Hematopoietic multipotent progenitor cell treated with erythropoietin and hydrocortisone succinate and interleukin-3 and kit ligand, for 6 days (in vitro differentiated cells): ENCODE measurements at places on chromosomes 4 and X.

GRCh38 chrX:21616386-21616785, 41.7 kb downstream of the KLHL34 start:
- DNase-seq: no peak

DNA sequence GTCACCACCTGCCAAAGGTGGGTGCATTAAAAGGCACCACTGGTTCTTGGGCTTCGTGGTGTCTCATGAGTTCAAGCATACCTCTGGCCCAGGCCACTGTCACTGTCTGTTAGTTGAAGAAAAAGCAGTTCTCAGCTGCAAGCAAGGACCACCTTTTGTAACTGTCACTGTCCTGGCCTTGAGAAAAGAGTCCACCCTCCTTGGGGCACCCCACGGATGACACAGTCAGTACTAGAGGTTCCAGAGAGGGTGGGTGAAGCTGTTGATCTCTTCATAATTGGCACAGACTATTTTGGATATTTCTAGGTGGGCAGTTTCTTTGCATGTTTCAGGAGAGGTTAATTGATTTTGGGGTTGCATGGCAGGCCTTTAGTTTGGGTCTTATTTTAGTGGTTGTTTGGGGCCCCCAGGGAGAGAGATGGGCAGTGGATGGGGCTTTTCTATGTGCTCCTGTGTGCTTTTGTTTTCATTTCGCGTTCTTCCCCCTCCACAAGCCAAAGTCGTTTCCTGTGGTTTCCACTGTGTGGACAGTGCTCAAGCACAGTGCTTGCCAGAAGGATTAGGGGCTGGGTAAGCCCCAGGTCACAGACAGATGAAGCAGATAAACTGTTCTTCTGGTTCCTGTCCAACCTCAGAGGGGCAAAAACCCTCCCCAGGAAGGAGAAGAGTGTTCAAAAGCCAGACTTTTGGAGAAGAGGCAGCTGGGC, 156.2 kb upstream of the PPP1R2C start:
- peak; percentile 44 for DNase-seq

- no peak for DNase-seq
Observed at GRCh38 chr4:28176942-28177341, 1316.3 kb downstream of the STIM2 start.

- no peak for DNase-seq
Observed at GRCh38 chr4:133102043-133102442, 47.1 kb upstream of the PCDH10 start.

DNA sequence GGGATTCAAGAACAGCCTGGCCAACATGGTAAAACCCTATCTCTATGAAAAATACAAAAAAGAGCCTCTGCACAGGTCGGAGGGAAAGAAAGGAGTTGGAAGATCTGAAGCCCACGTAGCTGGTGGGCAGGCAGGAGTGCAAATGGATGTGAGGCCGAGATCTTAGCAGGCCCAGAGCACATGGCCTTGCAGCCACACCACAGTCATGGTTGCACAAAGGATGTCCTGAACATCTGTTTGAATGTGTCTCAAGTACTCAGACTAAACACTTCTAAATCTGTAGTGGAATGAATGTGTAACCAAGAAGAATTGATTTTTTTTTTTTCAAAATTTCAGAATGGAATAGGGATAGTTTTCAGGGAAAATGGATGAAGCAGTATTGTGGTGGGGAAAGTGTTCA, 10.8 kb downstream of the CA5B start:
- no peak for DNase-seq

GRCh38 chr4:5389756-5390310, 318.5 kb downstream of the EVC2 start:
- no peak for DNase-seq

- no peak for DNase-seq
Observed at GRCh38 chr4:103895876-103896465, 176.2 kb upstream of the TACR3 start.

- no peak for DNase-seq
Observed at GRCh38 chr4:89531932-89532640, 224.5 kb upstream of the GPRIN3 start.

- no peak for DNase-seq
Observed at GRCh38 chr4:118798658-118799057, 37.3 kb downstream of the SEC24D start.

DNA sequence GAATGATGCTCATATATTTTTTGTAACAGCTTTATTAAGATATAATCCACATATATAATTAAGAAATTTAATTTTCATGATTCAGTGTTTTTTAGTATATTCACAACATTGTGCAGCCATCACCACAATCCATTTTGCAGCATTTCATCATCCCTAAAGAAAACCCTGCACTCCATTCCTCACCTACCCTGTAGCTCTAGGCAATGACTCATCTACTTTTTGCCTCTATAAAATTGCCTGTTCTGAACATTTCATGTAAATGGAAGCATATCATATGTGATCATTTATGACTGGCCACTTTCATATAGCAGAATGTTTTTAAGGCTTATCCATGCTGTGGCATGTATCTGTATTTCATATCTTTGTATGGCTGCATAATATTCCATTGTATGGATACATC, 339.9 kb downstream of the MAPK10 start:
- no peak for DNase-seq

DNA sequence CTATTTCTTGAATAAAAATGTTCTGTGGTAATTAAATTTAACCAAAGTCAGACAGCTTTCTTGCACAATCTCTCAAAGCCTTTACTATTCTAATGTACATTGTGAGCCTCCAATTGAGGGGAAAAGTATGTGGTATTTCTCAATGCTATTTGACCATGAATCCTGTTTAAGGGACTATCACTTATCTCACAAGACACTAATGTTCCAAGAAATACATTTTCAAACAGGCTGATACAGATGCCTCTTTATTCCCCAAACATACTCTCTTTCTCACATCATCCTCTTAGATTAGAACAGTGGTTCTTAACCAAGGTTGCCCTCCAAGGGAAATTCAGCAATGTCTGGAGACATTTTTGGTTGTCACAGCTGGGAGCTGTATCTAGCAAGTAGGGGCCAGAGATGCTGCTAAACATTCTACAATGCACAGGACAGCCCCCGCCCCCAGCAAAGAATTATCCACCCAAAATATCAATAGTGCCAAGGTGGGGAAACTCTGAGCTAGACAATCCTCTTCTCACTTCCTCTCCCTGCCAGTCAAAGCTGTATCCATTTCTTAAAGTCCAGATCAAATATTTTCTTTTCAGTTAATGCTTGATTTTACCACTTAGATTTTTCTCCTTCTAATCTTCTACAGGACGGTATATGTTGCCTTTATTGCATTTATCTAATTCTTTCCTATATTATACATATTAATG, 129.2 kb upstream of the TRIM2 start:
- DNase-seq: no peak

- DNase-seq: no peak
Observed at GRCh38 chr4:2350982-2351381, 67.5 kb downstream of the ZFYVE28 start.

GRCh38 chrX:119240356-119240755, 4.3 kb downstream of the PGRMC1 start:
- no peak for DNase-seq

DNA sequence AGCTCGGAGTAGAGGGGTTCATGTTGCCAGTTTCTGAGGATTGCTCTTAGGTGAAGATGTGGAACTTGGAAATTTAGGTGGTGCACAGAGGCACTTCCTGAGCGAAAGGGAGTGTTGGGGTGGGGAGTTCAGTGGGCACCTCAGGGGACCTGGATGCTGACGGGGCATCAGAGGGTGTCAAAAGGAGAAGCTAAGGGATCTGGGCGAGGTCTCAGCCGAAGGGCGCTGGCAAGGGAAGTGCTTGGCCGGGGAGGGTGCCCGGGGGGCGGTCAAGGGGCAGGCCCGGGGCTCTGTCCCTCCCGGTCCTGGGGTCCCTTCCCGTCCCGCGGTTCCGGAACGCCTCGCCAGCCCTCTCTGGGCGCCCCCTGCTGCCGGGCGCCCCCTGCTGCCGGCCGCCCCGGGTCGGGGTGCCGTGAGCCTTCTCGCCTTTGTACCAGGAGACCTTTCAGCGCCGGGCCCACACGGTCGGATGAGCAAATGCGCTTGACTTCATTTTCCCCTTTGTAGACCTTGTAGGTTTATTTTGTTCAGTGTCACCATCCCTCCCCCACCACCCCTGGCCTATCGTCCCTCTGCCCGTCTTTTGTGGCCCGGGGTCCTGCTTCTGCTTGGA, 3.0 kb upstream of the PHOX2B start:
- peak; percentile 9 for DNase-seq

GRCh38 chr4:145680902-145681301, 956 bp downstream of the C4orf51 start:
- no peak for DNase-seq

DNA sequence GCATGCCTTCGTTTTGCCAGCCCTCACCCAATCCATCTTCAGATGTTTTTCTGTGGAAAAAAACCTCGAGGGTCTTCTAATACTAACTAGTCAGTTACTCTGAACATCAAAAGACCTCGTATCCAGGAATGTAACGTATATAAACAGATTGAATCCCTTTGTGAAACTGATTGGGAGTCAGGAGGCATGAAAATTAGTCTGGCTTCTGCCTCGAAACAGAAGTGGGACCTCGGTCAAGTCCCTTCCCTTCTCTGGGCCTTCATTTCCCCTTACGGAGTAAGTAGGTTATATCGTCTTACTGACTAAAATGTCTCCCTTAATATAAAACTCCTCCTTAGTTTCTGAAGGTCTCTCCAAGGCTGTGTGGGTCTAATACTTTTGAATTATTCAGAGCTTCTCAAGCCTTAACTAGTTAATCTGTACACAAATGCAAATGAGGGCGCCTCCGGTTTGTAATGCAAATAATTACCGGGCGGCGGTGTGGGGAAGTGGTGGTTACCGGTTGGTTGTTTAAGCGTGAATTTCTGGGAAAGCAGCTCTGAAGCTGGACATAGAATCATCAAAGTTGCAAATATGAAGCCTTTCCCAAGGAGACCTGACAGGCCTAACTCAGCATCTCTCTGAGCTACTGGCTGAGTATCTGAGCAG, 11.4 kb upstream of the NKRF start:
- peak; percentile 27 for DNase-seq

- no peak for DNase-seq
Observed at GRCh38 chr4:170872794-170873193, 783.0 kb upstream of the AADAT start.

GRCh38 chrX:155262970-155263754, 1.1 kb downstream of the RAB39B start:
- DNase-seq: peak; percentile 23

DNA sequence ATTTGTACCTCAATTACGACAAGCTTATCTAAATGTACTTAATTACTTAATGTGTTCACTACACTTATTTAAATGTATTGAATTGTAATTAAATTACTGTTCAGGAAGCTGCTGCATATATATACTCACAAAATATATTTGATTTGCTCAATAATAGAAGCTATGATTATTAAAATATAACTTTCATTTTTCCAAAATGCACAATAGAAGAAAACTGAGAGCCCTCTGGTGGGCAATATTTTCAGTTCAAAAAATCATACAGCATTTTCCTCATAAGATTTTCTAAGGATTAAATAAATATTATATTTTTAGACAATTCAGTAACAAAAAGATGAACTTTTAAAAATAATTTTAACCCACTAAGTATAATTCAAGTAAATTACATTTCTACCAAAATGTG, 217.3 kb downstream of the DKK2 start:
- no peak for DNase-seq

DNA sequence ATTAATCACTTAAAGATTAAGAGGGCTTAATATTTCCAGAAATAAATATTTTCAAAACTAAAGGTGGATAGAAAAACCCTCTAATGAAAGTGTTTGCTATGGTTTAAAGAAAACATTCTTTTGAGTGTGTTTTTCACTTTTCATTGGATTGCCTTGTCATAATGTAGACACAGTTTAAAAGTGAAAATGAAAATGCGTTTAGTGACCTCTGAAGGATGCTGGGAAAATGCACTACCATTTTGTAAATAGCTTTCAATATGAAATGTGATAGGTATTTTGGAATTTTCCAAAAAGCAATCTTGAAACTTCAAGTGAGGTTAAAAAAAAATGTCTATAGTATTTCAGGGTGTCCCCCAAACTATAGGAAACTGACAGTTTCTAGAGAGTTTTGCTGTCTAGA, 642.2 kb downstream of the C4orf33 start:
- no peak for DNase-seq

DNA sequence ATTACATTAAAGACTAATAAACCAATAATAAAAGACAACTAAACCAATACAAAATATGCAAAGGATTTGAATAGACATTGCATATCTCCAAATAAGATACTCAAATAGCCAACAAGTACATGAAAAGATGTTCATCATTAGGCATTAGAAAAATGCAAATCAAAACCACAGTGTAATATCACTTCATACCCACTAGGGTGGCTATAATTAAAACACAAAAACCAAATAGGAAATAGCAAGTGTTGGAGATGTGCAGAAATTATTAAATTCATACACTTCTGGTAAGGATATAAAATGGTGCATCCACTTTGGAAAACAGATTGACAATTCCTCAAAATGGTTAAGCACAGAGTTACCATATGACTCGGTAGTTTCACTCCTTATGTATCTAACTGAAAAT, 860.8 kb upstream of the DIAPH2 start:
- DNase-seq: no peak

DNA sequence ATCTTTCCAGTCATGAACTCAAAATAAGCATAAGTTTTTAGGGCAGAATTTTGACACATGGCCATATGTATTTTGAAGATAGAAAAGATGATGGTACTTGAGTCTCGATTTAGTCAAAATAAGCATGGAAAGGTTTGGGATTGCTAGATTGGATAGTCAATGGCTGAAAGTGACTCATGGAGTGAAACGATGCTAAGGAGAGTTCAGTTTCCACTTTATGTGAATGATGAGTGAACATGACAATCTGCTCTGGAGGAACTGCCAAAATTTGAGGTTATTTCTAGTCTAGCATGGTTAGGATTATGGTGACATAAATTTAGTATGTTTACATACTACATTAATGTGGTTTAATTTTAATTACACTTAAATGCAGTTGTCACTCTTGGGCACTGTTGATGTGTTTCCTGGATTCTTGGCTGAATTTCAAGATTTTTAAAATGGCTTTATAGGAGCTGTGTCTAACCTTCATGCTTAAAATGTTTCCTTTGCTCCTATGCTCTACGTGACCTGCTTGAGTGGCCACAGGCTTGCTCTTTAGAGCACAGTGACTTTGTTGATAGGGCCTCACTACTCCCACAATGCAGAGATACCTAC, 17.1 kb downstream of the DDX3X start:
- no peak for DNase-seq

- DNase-seq: no peak
Observed at GRCh38 chrX:16957751-16958150, 11.3 kb downstream of the REPS2 start.

DNA sequence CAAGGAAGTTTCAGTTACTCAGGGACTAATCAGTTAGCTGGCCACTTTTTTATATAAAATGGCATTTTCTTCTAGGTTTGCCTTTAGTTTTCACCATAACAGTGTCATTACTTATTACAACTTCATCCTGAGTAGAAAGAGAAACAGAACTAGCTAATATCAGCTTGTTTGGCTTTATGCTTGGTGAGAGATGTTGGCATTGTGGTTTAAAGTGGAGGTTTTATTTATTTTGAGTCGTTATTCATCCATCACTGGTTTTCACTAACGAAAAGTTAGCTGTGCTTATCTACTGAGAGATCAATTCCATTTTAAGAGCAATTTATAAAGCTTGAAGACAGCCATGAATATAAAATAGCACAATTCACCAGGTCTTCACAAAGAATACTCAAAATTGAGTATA, 714.5 kb downstream of the GRID2 start:
- DNase-seq: no peak

GRCh38 chrX:104567506-104567905, 1.5 kb downstream of the IL1RAPL2 start:
- no peak for DNase-seq
